ENCODE measurements at places on chromosomes 6 and 20. TPM values are rescaled to one million over a fixed set of nuclear protein-coding genes. Genes with fewer than 3 reads are reported as not detected.

The HCK gene
- total RNA-seq = 68.6 TPM

DNA sequence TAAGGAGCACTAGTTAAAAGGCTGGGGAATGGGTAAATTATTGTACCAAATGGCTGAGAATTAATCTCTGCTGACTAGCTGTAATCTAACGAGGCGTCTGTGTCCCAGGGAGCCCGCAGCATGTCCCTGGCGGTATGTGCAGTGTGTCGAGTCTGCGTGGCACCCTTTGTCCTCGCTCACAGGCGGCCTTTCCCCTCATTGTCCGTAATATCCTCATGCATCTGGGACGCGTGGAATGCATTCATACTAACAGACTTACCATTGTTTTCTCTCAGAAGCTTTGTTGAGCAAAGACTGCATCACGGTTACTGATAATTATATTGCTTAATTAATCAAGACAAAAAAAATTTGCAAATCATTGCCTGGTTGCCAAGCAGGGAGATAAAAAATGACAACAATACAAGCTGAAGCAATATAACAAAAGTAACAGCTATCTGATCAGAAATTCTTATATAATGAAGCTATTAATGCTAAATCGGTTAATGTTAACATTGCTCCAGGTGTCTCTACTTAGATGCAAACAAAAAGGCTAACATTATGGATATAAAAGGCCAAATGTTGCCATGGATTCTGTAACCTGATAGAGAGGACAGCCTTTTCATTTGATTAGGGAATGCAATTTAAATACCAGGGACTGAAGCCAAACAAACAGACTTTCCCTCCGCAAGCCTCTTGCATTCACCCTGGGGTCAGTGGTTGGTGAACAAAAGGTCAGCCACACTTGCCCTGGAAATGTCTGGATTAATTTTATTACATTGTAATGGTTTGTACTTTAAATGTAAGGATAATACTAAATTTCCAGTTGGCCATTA is 124.8 kb downstream of the INSM1 start:
- DNase-seq = no peak

DNA sequence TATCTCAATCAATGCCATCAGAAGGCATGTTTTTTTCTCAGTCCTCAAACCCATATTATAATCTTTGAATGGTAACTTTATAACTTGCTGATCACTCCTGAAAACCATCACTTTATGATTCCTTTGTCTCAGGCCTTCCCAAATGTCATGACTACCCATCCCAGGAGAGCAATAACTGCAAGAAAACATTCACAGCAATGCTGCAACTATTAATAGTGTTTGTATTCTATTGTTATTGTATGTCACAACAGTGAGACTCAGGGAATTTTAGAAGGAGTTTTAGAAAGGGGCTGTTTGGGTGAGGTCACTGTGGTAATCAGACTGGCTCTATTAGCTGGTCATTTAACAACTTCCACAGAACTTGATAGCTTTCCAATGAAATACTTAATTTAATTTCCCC is 301.4 kb upstream of the TBX18 start:
- no peak for DNase-seq

DNA sequence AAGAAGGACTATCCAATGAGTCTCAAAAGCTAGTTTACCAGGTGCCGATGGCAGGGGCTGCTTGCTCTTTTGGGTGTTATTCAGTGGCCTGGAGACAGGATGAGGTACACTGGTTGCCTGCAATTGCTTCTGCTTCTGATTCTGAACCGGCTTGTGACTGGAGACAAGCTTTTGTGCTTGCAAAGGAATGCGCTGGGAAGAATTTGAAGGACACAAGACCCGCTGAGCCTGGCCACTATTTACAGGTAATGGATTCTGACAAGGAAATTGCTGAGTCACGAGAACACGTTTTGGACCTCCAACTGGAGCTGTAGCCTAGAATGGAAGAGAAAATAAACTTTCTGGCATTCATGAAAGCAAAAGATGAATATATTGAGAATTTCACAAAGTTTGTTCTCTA is 5.8 kb downstream of the AURKA start:
- DNase-seq = no peak

DNA sequence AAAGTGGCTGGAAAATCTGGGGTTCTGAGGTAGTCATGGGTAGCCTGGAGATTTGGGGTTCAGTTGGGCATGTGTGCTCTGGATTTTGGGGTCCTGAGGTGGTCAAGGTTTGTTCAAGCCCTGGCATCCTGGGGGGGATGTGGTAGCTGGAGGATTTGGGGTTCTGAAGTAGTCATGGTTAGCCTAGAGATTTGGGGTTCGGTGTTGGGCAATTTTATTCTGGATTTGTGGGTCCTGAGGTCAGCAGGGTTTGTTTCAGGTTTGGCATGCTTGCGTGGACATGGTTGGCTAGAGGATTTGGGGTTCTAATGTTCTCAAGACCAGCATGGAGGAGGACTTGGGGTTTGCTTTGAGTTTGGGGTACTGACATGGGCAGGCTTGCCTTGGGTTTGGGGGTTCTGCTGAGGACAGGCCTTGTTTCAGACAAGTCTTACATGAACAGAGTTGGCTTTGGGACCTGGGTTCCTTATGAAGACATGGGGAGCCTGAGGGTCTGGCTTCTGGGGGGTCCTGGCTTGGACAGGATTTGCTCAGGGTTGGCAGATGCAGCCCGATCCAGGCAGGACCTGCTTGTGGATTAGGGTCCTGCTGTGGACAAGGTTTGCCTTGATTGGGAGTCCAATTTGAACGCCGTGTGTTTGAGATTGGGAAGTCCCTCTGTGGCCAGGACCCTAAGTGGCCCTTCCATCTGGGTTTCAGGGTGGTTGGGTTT is 906 bp downstream of the ANKRD60 start:
- DNase-seq = no peak

DNA sequence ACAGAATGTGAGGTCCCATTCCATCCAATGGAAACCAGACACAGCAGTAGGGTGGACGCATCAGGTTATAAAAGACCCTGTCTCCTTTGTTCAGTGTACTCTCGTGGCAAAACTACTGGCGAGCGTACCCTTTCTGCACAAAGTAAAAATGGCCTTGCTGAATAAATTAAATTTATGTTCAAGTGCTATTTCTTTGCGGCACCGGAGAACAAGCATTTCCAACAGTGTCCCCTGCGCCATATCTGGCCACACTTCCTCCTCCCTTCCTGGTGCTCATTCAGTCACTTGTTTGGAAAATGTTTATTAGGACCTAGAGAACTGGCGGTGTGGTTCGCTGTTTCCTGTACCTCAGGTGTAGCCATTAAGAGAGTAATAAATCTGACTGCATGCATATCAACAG is 46.9 kb upstream of the DACT2 start:
- no peak for DNase-seq

The OLIG3 gene
- not detected for total RNA-seq

DNA sequence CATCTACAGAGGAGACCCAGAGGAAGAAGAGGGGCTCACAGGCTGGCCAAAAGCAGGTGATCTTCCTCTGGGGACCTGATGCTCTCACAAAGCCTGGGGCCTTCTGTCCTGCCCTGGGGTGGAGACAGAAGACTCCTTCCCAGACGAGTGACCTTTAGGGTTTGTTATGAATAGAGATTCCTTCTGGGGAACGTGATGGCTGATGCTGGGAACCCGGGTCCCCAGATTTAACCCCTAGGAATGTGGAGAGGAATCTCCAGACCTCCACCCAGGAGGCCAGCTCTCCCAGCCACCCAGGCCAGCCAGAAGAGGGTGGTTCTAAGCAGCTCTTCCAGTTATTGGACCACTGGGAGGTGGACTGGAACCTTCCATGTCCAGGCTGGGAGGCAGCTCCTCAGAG is 16.8 kb upstream of the CCN5 start:
- no peak for DNase-seq

The RSPO3 gene
- total RNA-seq = 40.1 TPM

The ARMC12 gene
- not detected for total RNA-seq

GRCh38 chr20:16566080-16566479 is 7.2 kb downstream of the KIF16B start:
- no peak for DNase-seq

The BPI gene
- total RNA-seq = 0.63 TPM

GRCh38 chr6:135876058-135876457 is 24.6 kb downstream of the PDE7B start:
- DNase-seq = no peak

GRCh38 chr6:41442800-41443501 is 103.2 kb upstream of the FOXP4 start:
- no peak for DNase-seq

The MTHFD1L gene
- total RNA-seq = 45.9 TPM

DNA sequence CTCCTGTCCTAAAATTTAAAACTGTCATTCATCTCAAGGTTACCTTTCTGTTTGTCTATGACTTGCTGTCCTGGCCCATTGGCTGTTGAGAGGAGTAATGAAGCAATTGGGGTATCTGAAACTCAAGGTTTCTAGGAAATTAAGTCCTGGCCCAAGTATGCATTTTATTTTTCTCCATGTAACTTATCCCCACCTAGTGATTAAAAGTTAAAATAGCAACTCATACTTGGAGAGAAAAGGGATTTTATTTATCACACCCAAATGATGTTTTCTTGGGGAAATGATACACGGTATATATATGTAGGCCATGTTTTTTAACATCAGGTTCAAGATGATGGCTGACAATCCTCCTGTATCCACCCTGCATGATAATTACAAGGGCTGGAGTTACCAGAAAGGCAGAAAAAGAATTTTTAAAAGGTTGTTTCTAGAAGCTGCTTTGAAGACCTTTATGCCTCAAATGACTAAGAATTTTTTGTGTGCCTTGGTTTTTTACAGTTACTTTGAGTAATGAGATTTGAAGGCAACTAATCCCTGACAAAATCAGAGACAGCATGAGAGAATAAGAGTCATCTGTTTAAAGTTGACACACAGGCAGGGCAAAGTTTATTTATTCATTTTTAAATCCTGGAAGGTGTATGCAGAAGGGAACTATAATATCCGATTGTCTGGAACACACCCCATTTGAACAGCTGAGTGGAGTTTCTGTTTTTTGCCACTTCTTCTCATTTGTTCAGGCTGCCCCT is 28.9 kb upstream of the C6orf58 start:
- DNase-seq = no peak

- no peak for DNase-seq
These were observed 54.2 kb downstream of the IRF4 start for GRCh38 chr6:445571-446417.

The OR14J1 gene
- total RNA-seq = not detected

GRCh38 chr20:43167021-43167420 is 22.7 kb downstream of the PTPRT start:
- DNase-seq = no peak

DNA sequence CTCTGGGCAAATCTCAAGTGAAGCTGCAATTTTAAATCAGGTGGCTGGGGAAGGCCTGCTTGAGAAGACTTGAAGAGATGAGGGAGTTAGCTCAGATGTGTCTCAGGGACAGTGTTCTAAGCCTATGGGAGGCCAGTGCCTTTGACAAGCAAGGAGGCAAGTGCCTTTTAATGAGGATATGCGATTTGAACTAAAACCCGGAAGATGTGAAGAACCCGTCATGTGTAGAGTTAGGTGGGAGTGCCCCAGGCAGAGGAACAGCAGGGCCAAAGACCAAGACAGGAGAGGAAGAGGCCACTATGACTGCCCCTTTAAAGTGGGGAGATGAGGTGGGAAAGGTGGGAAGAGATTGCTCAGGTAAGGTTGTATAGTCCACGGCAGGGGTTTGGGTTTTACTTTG is 71.9 kb downstream of the SLX4IP start:
- DNase-seq = no peak

DNA sequence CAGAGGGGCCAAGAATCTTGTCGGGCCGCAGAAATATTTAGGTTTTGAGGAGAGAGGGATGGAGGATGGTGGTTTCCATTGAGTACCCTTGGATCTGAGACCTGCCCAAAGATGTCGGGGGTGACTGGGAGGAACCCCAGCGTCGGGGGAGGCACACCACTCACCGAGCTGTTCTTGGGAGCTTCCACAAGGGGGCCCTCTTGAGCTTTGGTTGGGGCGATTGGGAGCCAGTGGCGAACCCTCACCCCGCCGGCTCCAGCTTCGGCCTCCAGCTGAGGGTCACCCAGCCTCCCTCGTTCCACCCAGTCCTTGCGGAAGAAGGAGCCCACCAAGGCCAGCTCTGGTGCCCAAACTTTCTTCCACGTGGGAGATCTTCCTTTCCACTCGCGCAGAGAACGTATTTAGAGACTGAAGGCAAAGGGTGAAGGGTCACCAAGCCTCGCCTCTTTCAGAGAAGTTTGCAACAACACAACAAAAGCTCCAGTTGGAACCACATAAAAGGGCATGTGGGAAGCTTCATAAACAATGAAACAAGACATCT is 33.6 kb downstream of the APCDD1L start:
- DNase-seq = no peak

The SLC17A1 gene
- total RNA-seq = not detected

GRCh38 chr6:129188795-129189194 is 305.9 kb downstream of the LAMA2 start:
- DNase-seq = no peak

DNA sequence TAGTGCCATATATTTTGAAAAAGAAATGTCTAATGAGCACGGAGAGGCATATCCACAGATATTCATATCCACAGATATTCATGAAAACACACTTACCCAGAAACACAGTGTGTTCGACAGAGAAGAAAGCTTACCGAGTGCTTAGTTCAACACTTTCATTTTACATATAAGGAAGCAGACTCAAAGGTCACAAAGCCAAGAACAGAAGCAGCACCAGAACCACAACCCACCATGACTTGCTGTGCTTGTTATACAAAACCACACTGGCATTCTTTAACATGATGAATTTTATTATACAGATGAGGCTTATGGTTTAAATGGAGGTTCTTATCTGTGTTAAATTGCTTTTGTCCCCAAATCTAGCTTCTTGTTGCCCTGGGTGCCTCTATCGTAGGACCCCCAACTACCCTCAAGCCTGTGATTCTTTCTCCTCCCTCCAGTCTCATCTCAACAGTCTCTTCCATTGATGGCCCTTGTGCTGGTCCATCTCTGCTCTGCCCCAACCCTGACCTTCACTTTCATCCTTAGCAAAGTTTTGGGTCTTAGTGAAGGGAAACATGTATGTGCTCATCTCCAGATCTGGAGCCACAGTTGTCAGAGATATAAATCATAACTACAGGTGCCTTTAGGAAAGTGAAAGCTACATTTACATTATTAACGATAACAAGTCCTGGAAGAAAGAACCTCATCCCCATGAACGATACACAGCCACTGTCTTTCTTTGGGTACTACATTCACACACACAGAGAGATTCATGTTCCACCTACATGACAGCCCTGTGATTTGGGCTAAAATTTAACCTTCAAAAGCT is 40.0 kb downstream of the SF3B5 start:
- no peak for DNase-seq

- no peak for DNase-seq
These were observed 3.0 kb upstream of the TGM2 start for GRCh38 chr20:38167851-38168760.

- DNase-seq = no peak
These were observed 25.8 kb upstream of the PTPN1 start for GRCh38 chr20:50484271-50484976.

The ID4 gene
- total RNA-seq = 61.8 TPM

Measured in omental fat pad (tissue), 4 donors.